ENCODE measurements at places on chromosomes 3 and 15.

GRCh38 chr3:73608456-73609314, 16.1 kb downstream of the PDZRN3 start:
- no peak for DNase-seq

DNA sequence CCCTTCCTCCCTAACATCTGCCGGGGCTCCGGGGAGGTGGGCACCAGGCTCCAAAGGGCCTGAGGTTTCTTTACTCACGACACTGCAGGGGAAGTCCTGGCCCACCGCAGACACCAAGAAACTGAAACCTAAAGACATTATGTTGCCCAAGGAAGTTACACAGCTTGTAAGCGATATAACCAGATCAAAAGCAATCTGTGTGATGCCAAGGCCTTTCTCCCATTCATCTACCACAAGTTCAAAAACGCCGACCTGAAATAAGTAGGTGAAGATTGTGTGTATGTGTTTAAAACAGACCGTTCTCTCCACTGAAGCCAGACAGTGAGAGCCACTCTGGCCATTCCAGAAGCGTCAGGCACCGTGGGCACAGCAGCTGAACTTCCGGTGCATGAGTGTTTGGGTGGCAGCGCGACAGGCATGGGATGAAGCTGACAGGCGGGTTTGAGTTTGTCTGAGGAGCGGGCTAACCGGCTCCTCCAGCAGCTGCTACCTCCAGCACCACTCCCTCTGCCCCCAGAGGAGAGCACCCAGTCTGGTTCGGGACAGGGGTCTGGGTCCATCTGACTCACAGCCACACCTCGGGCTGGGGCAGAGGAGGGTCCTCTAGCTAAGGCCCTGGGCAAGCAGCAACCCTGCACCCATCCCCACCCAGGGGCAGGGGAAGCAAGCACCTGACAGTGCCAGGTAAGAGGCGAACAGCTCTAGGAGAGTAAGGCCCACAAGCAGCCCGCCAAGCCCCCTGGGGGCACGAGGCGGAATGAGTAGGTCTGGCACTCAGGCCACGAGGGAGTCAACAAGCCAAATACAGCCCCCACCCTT, 1.3 kb downstream of the TNK2 start:
- peak; percentile 92 for DNase-seq

DNA sequence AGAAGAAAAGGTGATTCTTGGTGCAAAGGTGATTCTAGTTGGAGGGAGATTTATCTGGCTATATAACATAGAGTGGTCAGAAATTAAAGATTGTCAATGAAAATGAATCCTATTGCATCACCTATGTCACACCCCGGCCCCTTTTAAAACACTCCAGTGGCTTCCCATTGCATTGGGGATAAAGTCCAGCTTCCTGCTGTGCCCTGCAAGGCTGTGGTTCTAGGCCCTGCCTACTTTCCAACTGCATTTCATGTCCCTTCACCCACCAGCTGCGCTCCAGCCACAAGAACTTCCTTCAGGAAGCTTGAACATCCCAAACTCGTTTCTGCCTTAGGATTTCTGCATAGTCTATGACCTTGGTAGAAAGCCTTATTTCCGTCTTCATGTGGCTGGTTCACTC, 118.7 kb upstream of the UMPS start:
- no peak for DNase-seq

- DNase-seq: no peak
Observed at GRCh38 chr15:41984622-41985021, 12.3 kb upstream of the EHD4 start.

DNA sequence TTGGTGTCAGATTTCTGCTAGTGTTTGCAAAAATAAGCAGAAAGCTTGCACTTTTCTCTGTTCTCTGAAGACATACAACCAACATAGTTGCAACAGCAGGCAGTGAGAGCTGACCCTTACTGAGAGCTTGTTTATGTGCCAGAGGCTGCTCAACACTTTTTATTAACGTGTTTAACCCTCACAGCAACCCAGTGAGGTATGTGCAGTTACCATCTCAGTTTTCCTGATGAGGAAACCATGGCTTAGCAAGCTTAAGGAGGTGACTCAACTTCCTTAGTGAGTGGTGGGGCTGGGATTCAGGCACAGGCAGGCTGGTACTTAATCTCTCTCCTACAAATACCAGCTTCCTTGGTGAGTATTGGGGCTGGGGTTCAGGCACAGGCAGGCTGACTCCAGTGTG, 158.1 kb upstream of the CTDSPL start:
- no peak for DNase-seq

GRCh38 chr3:150324788-150325187, 83.3 kb upstream of the TSC22D2 start:
- DNase-seq: no peak

DNA sequence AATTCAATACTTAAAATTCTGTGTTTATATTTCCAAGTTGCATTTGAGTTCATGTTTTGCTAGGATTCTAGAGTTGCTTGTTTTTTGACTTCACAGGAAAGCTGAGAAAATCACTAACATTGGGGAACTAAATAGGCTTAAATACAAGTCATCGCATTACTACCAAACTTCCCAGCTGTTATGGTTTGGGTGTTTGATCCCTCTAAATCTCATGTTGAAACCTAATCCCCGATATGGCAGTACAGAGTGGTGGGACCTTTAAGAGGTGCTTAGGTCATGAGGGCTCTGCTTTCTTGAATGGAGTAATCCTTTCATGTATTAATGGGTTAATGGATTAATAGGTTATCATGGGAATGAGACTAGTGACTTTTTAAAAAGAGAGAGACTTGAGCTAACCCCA, 77.2 kb upstream of the ARPP21 start:
- DNase-seq: no peak

DNA sequence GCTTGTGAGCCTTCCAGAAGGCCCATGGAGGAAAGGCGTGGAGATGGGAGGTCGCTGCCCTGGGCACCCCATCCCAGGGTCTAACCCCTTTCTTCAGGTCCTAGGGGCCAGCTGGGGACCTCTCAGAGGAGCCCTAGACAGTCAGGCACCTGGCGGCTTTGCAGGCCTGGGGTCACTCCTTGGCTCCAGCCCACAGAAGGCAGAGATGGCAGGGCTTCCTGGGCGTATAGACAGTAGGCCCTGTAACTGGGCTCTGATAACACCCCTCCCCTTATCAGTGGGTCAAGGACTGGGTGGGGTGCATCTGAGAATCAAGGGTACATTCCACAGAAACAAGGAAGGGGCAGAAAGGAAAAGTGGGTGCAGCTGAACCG, 16.7 kb downstream of the ZDHHC19 start:
- DNase-seq: no peak

GRCh38 chr3:161149529-161149928, 44.4 kb upstream of the B3GALNT1 start:
- no peak for DNase-seq

DNA sequence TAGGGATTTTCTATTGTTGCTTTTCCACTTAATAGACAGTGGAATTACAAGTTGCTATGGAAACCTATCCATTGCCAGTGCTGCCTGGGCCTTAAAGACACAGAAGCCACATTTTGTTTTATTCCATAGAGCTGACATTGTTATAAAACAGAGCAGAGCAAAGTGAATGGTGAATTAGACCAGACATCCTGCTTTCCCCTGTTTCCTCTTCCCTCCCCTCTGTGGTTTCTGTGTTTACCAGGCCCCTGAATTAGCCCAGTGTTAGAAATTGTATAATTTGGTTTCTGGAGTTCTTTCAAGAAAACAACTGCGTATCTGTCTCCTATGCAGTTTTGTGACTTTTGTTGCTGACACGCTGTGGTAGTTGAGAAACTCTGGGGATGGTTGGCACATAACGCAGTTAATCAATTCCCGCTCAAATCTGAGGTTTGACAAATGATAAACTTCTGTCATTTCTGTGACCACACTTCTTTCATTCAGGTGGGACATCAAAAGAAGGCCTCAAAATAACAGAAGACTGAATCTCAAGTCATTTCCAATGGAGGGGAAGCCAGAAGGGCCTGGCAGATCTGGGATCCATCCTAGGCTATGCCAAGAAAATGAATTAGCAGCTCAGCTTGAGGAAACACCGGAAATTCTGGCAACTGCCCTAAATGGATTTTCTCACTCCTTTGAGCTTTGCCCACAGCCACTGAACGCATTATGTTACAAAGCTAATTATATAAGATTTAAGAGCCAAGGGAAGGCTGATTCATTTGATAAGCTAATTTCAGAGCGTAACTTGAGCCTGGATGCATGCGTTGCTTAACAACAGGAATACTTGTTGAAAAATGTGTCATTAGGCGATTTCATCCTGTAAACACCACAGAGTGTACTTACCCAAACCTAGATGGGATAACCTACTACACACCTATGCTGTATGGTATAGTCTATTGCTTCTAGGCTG, 46.9 kb downstream of the NR1D2 start:
- no peak for DNase-seq

DNA sequence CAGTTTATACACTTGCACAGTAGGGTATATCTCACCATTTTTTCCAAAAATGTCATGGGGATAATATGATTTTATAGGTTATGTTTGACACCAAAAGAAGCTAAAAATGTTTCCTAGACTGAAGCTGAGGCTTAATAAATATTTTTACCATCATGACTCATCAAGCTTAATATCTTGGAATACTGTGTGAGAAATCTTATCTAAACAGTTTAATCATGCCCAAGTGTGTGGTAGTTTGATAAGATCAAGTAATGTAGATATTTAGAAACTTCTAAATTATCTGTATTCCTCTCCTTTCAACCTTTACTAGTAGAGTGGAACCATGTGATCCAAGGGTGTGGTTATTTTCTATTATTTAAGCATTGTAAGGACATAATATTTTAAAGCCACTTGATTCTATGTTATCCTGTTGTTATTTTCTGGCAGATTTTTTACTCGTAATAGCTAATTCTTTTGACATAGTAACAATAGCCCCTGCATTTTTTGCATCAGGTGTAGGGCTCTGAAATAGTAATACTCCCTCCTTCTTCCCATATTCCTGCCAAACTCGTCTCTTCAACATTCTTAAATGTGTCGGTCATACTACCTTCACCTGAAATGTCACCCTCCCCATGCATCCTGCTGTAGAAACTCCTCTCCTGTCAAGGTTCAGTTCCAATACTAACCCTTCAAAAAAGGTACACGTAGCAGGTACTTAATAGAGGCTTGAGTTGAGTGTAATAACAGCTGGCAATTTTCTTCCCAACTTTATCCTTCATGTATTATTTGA, 729.6 kb downstream of the NLGN1 start:
- no peak for DNase-seq

GRCh38 chr15:72047020-72047419, 70.9 kb downstream of the MYO9A start:
- no peak for DNase-seq

GRCh38 chr15:68334661-68335124, 57.1 kb downstream of the FEM1B start:
- DNase-seq: no peak

DNA sequence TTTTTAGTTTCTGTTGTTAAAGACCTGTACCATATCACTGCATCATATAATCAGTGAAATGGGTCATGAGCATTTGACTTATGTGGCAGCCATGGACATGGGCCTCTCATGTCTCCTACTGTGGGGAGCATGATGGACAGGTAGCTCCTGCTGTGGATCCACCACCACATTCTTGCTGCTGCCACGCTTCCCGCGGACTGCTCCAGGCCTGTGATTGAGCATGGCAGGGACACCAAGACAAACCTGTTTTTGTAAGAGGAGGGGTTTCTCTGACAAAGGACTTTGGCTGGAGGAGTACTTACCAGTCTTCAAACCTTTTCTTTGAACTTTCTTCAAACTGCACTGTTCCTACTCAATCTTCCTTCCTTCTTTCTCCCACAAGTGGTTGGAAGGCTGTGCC, 17.9 kb upstream of the P2RY14 start:
- DNase-seq: no peak

DNA sequence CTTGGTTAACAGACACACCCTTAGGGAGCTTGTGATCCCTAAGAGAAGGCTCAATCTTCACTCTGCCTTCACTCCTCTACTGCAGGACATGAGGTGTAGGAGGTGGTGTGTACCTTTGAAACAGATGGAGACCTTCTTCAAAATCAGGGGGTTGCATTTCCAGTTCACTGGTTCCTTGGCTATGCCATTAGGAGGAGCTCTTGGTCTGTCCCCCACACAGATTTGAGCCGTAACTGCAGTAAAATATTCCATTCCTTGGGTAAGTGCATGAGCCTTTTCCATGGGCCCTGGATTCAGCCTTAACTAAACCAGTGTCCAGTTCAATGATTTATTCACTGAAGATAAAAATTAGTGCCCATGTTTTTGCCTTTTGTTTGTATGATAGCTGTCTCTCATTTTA, 144.6 kb downstream of the MCTP2 start:
- no peak for DNase-seq

- no peak for DNase-seq
Observed at GRCh38 chr3:23944007-23944783, 891 bp upstream of the NR1D2 start.

DNA sequence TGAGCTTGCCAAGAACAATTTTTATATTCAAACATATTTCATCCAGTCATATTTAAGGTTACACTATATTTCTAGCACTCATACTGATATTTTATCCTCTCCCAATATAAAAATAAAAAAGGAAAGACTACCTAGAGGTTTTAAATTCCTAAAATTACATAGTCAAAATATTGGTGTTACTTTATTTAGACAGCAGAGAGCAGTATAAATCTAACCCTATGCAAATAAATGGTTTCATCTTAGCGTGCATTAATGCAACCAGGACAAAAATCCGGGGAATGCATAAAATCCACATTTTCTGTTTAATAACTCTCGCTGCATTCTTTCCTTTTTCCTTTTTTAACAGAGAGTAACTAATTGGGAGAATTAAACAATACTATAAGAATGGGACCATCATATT, 1447.4 kb upstream of the ALCAM start:
- DNase-seq: no peak

DNA sequence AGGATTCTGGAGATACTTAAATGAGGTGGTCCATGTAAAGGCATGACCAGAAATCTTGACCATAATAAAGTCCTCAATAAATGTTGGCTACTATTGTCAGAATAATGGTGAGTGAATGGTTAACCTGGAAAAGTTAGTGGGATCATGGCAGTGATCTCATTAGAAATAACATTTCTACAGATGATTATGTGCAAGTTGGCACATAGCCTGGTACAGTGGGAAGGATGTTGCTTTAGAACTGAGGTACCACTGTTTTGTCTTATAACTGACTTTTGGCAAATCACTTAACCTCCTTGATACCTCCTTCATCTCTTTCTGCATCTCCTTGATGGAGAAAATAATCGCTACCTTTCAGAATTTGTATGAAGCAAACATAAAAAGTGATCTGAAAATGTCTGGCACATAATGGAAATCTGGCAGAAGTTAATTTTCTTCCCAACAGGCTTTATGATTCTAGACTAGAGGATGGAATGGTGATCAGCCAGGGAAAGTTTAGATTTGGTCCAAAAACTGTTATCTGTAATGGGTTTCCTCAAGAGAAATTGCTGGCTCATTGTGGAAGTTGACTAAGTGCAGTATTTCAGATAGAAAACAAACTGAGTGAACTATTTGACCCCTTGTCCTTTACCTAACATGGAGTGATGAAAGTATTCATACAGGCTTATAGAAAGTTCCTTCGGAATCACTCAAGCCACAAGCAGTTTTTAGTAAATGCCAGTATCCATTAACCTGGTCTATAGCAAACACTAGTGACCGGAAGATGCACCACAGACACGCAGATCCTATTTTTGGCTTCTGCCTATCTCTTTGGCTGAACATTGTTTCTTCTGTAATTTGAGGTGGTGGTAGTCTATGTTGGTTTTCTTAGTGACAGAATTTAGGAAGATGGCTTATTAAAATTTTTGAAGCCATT, 449.6 kb upstream of the TGFBR2 start:
- no peak for DNase-seq

GRCh38 chr3:87996882-87997281, 61.9 kb downstream of the CGGBP1 start:
- DNase-seq: no peak

GRCh38 chr15:73865904-73866303, 7.5 kb upstream of the TBC1D21 start:
- no peak for DNase-seq

GRCh38 chr15:64844576-64845145, 2.9 kb downstream of the PLEKHO2 start:
- no peak for DNase-seq
